IPS DF 6.9 (cell line): ENCODE measurements at places on chromosomes 3 and 15.

DNA sequence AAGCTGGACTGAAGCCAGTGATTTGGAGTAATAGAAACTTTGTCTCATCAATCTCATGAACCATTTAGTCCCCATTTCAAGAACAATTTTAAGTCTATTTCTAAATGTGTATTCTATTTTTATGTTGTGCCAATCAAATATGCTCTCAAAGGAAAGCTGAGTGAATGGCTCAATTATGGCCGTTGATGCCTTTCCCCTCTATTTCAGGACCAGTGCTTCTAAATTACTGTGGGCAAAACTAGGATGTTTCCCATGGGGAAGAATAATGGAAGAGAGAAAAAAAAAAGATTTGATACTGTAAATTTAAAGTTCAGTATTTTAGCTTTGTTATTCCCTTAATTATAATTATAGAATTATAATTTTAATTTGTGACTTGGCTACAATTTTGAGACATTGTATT is 110.1 kb downstream of the CADM2 start:
- DNase-seq = no peak

DNA sequence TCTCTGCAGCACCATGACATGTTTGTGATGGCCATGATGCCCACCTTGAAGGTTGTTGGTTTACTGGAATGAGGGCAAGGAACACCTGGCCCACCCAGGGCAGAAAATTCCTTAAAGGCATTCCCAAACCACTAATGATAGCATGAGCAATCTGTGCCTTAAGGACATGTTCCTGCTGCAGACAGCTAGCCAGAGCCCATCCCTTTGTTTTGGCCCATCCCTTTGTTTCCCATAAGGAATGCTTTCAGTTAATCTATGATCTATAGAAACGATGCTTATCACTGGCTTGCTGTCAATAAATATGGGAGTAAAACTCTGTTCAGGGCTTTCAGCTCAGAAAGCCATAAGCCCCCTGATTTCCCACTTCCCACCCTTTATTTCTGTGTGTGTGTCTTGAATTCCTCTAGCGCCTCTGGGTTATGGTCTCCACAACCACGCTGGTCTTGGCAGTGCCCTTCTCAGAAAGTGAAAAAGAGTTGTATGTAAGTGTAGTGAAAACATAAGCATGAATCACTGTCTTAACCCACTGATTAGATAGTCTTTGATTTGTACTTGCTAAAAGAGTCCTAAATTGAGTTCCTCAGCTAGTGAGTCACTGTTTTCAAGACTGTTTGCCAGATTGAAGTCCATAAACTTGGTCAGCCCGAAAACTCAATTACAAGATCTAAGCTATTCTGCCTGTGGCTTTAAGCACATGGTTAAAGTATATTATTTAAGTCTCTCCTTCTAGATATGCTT is 19.0 kb upstream of the CCR2 start:
- DNase-seq = no peak

GRCh38 chr3:188342991-188343732 is 189.2 kb downstream of the LPP start:
- DNase-seq = no peak

DNA sequence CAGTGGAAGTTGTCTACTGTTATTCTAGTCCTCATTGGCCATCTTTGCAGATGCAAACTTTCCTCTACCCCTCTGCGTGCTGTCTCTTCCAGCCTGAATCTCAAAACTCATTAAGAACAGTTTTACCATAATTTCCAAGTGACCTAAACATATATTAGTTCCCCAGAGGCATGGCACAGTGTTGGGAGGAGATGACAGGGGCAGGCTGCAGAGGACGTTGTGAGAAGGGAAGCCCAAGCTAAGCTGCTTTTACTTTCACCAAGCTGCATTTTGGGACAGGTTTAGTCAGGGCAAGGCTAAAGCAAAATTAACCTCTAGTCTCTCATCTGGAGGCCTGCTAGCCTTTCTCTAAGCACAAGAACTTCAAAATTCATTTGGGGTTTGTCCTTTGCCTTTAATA is 318.6 kb upstream of the SATB1 start:
- no peak for DNase-seq

- DNase-seq = no peak
Measured at GRCh38 chr3:153596401-153596800, 434.4 kb downstream of the RAP2B start.

- DNase-seq = no peak
Measured at GRCh38 chr3:111890051-111890580, 31.1 kb downstream of the PHLDB2 start.

DNA sequence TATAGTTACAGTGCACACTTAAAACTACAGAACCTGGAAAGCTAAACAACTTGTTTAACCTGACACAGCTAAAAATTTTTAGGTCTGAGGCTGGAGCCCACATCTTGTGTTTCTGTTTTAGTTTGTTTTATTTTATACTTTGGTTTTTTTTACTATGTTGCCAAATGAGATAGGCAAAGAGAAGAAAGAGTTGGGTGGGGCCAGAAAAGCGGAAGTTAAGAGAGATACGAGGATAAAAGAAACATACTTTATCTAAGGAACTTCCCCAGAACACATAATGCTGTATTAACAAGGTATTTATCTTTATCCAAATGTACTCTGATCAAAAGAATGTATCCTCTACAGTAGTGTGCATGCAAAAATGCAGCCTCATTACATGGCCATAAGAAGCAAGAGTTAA is 1145.7 kb downstream of the EPHA3 start:
- no peak for DNase-seq

- DNase-seq = peak; percentile 41
Measured at GRCh38 chr3:169147238-169148008, 516.1 kb downstream of the MECOM start.

DNA sequence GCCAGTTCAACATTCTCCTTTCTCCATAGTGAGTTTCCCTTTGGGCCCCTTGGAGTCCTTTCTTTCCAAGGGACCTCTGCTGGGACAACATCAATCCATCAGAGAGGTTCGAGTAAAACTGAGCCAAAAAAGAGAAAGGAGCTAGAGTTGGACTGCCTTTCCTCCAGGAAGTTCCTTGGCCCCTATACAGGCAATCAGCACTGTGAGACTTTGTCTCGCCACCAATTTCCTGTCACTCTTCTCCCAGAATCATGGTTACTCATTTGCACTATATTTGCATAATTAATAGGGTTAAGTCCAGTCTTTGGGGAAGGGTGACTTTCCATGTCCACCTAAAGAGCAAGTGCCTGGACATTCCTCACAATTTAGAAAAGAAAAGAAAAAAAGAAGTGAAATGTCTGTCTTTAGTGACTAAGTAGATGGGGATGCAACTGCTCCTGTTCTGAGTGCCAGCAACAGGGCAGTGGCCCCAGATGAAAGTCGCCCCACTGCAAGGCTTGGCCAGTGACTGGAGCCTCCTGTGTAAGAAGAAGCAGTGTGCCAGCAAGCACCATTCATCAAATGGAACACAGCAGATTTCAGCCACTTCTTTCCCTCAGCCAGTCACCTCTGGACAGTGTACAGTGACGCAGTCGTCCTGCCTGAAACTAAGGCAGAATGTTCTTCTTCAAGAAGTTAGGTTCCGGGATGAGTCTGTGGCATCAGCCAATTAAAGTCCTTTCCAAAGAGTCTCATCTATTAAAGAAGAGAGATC is 91.6 kb downstream of the FSIP1 start:
- no peak for DNase-seq

DNA sequence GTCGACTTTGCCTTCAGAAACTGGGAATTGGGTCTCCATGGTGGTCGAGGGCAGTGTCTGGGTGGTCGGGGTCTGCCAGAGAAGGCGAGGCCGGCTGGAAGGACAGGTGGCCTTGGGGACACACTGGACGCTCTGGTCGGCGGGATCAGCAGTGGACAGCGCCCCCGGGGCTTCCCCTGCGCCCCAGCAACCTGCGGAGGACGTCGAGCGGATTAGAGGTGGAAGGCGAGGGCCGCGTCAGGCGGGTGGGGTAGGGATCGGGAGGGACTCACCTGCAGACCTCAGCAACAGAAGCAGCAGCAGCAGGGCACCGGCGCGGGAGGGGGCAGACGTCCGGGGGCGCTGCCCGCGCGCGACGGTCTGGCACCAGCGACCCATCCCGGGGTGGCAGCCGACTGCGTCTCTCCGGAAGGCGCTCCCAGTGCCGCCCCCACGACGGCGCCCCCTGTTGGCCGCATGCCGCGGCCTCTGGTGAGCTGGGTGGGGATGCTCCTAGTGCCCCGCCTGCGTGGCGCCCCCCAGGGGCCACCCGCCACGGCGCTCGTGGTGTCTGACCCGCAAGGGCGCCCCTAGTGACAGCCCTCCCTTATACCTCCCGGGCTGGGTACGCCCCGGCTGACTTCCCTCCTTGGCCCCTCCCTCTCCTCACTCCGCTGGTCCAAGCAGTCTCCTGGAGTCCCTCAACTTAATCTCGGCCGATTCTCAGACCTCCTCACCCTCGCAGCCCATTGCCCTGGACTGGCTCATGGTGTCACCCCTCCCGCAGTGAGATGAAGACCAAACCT is at the start of gene PRSS50:
Gene PRSS50 (minus strand): TSS at position 423 of the 785 bp plus-strand sequence. CDS start 45 bp downstream, at position 378.
- DNase-seq = no peak

- no peak for DNase-seq
Measured at GRCh38 chr3:97389936-97390335, 374.6 kb upstream of the ARL6 start.

DNA sequence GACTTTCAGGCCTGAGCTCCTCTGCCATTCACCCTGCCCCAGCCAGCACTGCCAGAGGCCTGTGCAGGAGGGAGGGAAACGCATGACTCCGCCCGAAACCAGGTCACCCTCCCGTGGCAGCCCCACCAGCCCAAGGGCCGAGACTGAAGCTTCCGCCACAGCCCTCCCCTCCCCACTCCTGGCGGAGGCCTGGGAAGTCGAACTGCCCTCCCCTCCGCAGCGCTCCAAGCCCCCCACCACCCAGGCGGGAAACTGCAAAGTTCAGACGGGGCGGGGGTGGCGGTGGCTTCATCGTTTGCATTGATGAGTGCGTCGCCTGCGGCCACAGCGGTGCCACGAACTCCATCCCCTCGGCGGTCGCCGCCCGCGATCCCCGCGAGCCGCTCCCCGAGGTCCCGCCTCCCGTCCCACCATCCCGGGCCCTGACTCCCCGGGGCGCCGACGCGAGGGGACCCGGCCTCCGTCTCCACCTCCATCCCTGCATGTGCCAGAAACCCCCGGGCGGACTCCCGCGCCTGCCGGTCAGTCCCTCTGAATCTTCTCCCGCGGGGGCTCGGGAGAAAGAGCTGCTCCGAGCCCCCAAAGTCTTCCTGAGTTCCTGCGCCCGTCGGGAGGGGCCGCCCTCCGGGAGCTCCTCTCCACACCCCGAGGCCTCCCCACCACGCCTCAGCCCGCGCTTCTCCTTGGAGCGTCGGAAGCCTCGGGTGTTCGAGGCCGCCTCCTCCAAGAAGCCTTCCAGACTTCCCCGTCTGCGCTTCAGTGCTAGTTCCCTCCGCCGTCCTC is 698 bp downstream of the MELTF start:
- DNase-seq = no peak

- no peak for DNase-seq
Measured at GRCh38 chr3:10341901-10342398, 21.0 kb upstream of the SEC13 start.

GRCh38 chr15:63833021-63833696 is 589 bp downstream of the HERC1 start:
- DNase-seq = no peak

- no peak for DNase-seq
Measured at GRCh38 chr3:171229173-171229572, 202.7 kb upstream of the SLC2A2 start.

DNA sequence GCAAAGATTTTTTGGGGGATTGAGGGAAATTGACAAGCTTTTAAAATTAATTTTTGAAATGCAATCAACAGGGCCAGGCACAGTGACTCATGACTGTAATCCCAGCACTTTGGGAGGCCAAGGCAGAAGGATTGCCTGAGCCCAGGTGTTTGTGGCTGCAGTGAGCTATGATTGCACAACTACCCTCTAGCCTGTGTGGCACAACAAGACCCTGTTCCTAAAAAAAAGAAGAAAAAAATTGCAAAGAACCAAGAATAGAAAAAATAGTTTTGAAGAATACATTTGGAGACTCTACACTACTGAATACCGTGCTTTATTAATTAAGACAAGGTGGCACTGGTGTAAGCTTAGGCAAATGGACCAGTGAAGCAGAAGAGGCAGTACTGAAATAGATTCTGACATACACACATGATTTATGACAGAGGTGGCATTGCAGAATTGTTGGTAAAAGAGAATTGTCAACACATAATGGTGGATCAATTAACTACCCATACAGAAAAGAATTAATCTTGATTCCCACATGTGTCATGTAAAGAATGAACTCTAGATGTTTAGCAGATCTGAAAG is 443.3 kb upstream of the ATP11B start:
- DNase-seq = no peak

- no peak for DNase-seq
Measured at GRCh38 chr3:46891132-46891531, 13.6 kb downstream of the PTH1R start.

DNA sequence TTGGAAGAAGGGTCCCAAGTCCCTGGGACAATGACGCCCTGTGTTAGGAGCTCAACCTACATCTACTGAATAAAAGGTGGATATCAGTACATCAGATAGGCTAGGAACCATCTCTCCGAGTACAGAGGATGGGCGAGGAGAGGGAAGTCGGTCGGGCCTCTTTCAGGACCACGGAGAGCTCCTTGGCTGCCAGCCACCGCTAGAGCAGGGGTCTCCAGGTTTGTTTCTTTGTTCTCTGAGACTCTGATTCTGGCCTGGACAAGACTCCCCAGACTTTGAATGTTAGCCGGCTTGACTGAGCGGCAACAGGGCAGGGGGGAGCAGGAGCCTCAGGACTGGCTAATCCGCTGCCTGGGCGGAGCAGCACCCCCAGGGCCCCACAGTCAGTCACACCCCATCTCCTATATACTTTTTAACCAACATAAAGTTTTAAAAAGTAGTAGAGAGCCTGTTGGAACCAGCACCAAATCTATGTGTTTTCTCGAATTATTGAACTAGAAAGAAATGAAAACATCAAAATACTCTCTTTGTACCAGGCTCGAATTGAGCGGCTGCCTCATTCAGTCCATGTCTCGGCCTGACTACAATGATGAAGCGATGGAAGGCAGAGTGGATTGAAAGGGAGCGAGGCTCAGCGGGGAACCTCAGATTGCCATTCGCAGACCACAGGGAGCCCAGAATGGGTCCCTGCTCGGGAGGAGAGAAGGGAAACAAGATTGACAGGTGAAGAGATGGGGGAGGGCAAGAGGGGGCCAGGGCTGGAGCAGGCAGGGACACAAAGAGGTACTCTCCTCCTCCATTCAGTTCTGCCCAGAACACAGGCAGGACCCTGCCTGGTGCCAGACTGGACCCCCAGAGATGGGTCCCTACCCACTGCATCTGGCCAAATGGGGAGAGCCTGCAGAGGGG is 131.6 kb downstream of the TPRA1 start:
- peak; percentile 64 for DNase-seq

- DNase-seq = no peak
Measured at GRCh38 chr15:63301088-63301487, 23.7 kb downstream of the APH1B start.

DNA sequence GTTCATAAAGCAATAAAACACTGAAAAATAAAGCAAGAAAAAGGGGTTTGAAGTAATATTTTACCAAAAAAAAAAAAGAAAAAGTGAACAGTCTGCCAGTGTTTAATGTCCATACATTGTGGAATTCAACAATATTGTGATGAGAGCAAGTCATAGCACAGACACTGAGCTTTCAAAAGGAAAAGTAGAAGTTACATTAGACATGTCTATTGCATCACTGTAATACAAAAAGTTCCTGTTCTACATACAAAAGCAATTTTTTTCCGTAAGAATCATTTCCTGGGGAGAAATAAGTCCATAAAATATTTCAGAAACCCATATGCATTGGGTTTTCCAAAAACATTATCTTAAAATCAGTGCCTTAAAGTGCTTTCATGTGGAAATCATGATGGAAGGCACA is 11.8 kb upstream of the HDC start:
- no peak for DNase-seq
